ENCODE measurements at places on chromosomes 12 and 14.

- no peak for DNase-seq
Measured at GRCh38 chr12:22333713-22334409, 646 bp downstream of the ST8SIA1 start.

GRCh38 chr14:89773644-89774316 is 180.8 kb downstream of the EFCAB11 start:
- peak; percentile 11 for DNase-seq

DNA sequence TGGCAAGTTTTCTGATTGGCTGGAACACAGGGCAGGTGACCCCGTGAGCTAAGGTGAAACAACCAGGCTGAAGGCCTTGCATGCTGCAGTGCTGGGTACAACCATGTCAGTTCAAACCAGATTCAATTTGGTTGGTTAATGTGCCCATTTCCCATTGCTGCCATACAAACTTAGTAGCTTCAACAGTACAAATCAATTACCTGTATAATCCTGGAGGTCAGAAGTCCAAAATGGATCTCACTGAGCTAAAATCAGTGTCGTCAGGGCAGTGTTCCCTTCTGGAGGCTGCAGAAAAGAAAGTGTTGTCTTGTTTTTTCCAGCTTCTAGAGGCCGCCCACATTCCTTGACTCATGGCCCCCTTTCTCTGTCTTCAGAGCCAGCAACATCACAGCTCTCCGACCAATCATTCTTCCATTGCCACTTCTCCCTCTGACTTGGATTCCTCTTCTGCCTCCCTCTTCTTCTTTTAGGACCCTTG is 221.7 kb downstream of the ZFP36L1 start:
- DNase-seq, result no peak

DNA sequence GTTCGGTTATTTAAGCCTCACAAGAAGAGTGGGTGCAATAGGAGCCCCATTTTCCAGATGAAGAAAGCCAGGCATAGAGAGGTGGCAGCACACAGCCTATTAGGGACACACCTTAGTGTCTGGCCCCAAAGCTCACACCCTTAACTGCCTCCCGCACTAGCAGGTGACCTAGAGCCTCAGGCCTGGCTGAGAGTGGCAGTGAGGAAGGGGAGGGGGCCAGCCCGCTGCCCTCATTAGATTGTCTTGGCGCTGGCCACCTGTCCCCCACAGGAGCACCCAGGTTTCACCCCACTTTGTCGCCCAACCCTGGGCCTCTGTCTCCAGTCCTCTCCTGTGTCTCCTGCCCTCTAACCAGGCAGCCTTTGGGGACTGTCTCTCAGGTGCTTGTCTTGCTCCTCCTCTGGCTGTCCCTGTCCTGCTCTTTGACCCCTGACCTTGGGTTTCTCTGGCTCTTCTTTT is 18.5 kb upstream of the PGF start:
- no peak for DNase-seq

GRCh38 chr12:45622210-45622937 is 107.1 kb upstream of the ARID2 start:
- no peak for DNase-seq

DNA sequence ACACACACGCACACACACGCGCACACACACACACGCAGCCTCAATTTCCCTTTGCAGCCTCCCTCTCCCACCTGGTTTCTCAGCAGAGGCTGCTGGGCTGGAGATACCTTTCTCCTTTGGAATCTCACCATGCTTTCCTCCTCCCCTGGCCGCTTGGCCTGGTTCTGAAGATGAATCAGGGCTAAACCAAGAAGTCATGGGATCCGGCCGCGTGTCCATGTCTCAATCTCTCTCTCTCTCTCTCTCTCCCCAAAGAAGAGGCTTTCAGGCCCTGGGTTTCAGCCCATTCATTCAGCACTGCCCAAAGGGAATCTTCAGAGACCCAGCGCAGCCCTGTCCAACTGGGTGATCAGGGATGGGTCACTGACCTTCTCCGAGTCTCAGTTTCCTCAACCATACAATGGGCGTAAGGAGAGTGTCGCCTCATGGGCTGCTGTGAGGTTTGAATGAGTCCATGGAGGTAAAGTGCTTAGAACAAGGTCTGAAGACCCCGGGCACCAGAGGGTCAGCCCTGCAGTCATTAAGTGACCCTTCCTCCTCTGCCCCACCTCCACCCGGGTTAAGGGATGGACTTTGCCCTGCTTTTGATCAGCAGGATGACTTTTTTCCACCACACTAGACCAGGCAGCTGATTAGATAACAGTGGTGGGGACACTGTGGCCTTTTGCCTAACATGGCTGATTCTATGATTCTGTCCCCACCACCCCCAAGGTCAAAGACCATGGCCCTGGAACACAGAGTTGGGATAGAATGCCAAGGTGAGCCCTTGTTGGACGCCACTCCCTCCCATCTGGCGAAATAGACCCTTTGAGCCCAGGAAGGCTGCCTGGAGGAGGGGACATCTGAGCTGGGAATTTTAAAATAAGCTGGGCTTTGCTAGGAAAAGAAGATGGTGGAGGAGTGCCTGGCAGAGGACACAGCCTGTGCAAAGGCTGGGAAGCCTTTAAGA is 42.1 kb downstream of the SCARB1 start:
- no peak for DNase-seq

- no peak for DNase-seq
Measured at GRCh38 chr12:125079648-125080645, 14.7 kb downstream of the AACS start.

DNA sequence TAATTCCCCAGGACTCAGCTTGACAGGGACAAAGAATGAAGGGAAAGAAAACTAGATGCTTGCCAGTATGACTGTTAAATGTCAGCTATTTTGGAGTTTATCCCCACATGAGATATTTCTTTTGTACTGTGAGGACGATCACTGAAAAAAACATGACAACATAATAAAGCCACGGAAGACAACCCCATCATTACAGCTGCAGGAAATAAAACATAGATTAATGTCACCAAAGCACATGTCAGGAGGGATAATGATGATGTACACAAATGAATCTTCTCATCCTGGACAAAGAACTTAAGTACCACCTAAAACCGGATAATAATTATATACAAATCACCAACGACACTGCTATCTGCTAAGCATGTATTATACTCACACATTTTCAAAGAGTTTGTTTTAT is 84.6 kb upstream of the GRIP1 start:
- DNase-seq, result no peak

- no peak for DNase-seq
Measured at GRCh38 chr12:11433664-11434063, 38.3 kb upstream of the PRB2 start.

- DNase-seq, result no peak
Measured at GRCh38 chr12:118827047-118827446, 154.3 kb upstream of the SRRM4 start.

GRCh38 chr12:12399776-12400305 is 43.0 kb downstream of the BORCS5 start:
- no peak for DNase-seq

DNA sequence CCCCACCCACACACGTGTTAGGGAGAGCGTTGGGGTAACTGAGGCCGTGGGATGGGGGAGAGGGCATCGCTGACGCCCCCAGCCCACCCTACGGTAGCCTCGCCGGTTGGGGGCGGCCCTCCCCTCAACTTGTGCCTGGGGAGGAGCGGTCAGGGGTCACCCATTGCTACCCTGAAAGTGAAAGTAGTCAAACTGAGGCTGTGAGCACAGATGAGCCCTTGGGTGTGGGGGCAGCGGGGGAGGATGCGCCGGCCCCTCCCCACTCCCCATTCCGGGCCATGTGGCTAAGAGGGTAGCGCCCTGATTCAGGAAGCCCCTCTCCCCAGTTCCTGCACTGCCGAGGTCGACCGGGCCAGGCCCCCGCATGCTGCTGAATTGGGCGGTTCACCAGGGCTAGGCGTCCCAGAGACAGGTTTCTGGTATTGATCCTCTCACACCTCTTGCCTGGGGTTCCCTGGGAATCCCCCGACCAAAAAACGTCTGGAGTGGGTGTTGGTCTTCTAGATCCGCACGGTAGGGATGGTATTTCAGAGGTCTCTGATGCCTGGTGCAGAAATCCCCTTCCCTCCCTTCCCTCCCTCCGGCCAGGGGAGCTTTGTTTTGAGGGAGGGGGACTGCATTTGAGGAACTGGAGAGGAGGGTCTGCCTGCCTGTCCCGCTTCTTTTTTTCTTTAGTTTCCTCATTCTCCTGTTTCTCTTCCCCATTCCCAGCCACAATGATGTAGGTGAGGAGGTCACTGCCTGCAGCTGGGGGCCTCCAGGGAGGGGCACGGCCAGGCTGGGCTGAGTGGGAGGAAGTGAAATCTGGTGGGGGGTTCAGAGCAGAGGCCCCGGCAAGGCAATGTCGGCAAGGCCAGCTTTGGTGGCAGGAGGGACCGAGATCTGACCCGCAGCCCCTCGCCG is 1.0 kb downstream of the SH2B3 start:
- DNase-seq, result peak; percentile 54

DNA sequence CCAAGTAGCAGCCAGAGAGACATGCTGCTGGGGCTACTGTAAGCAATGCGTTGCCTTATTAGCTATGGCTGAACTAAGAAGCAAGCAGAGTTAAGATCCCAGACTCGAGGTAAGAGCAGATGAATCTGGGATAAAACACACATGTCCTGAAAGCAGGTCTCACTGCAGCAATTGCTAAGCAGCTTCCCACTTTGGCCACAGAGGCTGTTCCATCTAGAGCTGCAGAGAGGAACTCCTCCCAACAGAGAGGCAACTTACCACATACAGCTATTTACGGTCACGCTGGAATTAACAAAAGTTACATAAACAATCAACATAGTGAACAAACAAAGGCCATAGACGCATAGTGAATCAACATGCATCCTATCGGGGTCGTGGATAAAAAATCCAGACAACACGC is 90.2 kb downstream of the KSR2 start:
- DNase-seq, result no peak

DNA sequence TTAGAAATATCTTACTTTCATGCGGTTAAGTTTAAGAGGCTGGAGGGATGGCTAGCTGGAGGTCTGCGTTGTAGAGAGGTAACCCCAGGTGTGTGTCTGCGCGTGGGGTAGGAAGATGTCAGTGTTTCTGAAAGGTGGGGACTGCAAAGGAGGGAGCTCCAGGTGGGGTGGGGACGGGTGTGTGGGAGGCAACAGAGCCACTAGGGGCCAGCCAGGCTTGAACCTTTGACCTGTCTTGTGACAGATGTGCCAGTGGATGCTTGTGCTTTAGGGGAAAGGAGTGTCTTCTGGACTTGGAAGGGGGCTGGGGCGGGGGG is 841 bp downstream of the GLI1 start:
- DNase-seq, result no peak

GRCh38 chr12:96250119-96250685 is 56.0 kb downstream of the ELK3 start:
- DNase-seq, result no peak
